ENCODE measurements at places on chromosomes 6 and 20.

DNA sequence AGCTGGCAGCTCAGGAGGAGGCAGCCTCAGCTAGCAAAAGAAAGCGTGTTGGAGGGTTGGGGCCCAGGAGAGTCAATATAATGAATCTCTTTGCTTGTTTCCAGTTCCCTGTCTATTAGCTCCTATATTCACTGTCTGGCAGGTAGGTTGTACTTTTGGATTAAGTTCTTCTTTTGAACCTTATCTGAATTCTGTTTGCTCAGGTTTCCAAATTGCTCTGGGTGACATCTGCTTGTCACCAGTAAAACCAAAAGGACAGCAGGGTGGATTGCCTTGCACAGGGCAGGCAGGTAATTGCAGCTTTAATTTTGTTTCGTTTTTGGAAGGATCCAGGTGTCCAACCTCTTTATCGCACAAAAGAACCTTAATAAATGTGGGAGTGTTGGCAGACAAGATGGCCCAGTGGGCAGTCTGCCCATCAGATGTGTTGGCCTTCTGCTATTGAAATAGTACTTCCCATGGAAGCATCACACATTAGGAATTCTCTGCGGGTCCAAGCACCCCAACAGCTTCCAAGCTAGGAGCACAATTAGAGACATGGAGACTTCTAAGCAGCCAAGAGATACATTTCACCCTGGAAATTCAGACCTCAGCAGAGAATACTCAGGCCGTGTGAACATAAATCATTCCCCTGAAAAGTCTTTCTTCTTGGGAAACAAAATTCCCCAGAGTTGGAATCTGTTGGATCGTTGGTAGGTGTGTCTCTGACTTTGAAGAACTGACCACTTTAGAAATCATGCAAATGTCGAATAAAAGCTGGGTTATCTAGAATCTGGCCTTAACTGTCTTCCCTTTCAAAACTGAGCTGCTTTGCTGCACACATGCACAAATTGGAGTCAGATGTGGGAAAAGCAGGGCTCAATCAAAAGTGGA lies 286.9 kb upstream of the BMP2 start:
- no peak for DNase-seq

DNA sequence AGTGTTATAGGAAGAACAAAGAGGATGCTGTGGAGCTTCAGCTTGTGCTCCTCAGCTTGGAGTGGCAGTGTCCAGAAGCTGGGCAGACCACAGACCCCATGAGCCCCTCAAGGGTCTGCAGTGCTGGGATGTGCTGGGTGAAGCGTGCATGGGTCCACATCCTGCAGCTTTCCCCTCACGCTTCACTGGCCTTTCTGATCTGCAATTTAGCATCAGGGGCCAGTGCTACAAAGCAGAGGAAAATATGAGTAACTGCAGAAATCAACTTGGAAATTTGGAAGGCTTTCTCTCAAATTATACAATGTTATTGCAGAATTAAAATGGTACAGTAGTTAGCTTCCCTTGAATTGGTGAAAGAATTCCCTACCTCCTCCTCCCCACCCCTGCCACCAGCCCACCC lies 10.1 kb downstream of the SLC17A4 start:
- DNase-seq: no peak

DNA sequence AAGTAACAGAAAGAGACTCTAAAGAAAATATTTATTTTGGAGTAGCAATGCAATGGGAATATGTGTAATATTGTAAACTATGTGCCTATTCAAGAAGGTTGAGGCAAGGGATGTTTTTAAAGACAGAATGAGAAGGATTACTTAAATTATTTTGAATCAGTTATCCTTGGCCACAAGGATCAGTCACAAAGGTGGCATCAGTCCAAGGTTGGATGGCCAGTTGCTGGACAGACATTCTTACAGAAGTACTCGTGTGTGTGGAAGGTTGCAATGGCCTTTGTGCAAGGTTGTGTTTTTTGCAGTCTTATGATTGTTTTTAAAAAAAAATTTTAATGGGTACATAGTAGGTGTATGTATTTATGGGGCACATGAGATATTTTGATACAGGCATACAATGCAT lies 2.0 kb downstream of the QRSL1 start:
- DNase-seq: no peak

DNA sequence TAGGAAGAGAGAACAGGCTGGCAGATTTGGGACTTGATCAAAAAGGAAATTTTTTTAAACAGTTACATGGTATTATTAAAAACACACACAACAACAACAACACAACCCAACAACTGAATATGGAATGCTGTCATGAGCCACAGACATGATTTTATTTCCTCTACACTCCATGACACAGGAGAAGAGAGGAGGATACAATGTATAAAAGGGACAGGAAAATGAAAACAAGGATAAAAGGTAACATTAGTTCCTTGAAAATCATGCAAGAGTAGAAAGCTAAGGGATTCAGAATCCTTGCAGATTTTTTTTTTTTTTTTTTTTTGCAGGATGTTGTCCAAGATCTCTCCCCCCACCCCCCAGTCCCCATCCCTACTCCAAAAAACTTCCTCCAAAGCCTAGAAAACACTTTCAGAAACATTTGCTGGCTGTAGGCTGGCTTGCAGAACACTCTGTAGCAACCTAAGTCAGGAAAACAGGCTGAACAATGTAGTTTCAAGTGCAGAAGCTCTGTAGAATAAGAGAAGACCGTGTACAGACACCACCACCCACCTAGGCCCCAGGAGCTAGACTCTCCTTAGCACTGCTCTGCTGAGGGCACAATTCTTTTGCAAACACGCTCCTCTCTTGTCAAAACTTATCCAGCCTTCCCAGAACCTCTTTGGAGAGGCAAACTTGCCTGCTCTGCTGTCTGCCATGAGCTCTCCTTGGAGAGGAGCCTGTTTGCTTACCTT lies 845 bp downstream of the ZMYND8 start:
- no peak for DNase-seq

GRCh38 chr6:11609324-11610071 lies 71.9 kb downstream of the TMEM170B start:
- DNase-seq: no peak

DNA sequence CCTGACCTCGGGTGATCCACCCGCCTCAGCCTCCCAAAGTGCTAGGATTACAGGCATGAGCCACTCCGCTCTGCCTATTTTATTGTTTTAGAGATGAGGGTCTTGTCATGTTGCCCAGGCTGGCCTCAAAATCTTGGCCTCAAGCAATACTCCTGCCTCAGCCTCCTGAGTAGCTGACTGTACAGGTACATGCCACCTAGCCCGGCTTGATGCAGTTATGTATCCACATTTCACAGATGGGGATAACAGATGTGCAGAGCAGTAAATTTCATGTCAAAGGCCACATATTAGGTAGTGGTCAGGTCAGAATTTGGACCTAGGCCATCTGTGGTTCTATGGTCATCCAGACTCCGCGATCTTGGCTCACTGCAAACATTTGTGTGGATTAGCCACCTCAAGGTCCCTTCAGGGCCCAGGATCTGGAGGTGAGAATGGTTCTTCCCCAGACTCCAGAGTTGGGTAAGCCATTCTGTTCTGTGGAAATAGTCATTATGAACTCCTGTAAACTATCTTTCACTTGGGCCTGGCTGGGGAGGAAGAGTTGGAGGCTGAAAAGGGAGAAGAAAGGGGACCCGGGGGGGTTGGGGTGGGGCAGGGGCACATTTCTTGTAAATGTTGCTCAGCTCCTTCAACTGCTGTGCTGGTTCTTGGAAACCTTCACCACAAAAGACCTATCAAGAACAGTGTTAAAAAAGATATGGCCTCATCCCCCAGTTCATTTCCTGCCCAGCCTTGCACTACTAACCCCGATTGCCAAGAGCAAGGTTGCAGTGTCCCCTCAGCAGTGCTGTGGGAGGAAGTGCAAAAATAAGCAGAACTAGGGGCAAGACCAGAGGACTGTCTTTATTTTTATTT lies 13.0 kb downstream of the PIM1 start:
- no peak for DNase-seq

DNA sequence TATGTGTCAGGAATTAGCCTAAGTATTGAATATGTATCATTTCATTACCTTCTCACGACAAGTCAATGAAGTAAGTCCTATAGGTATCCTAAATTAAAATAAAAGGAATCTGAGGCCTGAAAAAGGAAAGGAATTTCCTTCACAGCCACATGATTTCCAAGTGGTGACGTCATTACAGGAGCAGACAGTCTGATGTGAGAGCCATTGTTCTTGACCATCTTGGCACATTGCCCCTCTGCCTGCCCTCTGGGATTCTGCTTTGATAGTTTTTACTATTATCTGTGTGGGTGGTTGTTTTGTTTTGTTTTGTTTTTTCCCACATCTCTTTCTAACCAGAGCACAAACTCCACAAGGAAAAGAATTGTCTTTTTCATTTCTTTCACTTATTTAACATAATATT lies 219.8 kb upstream of the UFL1 start:
- DNase-seq: no peak

DNA sequence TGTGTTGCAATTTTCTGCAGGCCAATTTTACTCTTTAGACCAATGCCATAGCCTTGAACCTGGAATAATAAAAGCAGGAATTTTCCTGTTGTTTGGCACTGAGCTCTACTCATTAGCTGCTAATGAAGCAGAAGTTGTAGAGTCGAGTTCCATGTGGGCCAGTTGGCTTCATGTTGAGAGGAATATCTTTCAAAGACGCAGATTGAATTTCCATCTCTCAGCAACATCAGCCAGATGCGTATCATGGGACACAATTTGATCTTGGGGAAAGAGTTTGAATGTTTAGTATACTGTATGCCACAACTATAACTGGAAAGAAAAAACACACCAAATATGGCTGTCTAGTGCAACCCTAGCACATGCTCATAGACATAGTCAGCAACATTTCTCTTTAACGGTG lies 259.6 kb downstream of the BCKDHB start:
- DNase-seq: no peak

- no peak for DNase-seq
Measured at GRCh38 chr6:106173124-106173879, 87.2 kb downstream of the PRDM1 start.

- no peak for DNase-seq
Measured at GRCh38 chr6:135251498-135252441, 70.7 kb downstream of the MYB start.

GRCh38 chr6:108193131-108193530 lies 27.3 kb downstream of the NR2E1 start:
- DNase-seq: no peak

- no peak for DNase-seq
Measured at GRCh38 chr6:79134699-79135474, 56.8 kb upstream of the PHIP start.

- DNase-seq: no peak
Measured at GRCh38 chr6:30781743-30782424, 37.5 kb upstream of the IER3 start.

GRCh38 chr6:111970426-111970825 lies 83.5 kb upstream of the CCN6 start:
- DNase-seq: no peak

DNA sequence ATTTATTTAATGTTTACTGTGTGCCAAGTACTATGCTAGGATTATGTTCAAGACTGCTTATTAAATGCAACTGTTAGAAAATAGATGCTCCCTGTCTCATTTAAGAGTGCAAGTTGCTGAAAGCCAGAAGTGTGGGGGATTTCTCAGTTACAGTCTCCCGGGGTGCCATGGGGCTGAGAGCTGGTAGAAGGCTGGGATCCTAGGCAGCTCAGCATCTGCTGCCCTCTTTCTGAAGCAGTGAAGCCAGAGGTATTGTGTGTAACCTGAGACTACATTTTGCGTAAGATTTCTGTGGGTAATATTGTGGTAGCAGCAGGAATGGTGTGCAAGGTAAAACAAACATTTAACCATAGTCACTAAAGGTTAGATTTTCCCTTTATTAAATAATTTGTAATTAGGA lies 120.6 kb downstream of the AKAP7 start:
- no peak for DNase-seq

DNA sequence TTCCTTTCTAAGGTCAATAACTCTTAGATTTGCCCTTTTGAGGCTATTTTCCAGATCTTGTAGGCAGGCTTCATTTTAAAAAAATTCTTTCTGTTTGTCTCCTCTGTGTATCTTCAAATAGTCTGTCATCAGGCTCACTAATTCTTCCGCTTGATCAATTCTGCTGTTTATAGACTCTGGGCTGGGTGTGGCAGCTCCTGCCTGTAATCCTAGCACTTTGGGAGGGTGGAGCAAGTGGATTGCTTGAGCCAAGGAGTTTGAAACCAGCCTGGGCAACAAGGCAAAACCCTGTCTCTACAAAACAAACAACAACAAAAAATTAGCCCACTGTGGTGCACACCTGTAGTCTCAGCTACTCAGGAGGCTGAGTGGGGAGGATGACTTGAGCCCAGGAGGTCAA lies 40.0 kb upstream of the SCP2D1 start:
- no peak for DNase-seq
